ENCODE measurements at places on chromosomes 7 and 10.

- DNase-seq = no peak
Measured at GRCh38 chr10:100025576-100025975, 15.8 kb upstream of the DNMBP start.

GRCh38 chr10:132890301-132890700 lies 52.1 kb downstream of the CFAP46 start:
- DNase-seq = no peak

GRCh38 chr7:140915935-140916555 lies 8.7 kb downstream of the BRAF start:
- no peak for DNase-seq

GRCh38 chr10:132328738-132329137 lies 3.3 kb upstream of the LRRC27 start:
- DNase-seq = no peak

DNA sequence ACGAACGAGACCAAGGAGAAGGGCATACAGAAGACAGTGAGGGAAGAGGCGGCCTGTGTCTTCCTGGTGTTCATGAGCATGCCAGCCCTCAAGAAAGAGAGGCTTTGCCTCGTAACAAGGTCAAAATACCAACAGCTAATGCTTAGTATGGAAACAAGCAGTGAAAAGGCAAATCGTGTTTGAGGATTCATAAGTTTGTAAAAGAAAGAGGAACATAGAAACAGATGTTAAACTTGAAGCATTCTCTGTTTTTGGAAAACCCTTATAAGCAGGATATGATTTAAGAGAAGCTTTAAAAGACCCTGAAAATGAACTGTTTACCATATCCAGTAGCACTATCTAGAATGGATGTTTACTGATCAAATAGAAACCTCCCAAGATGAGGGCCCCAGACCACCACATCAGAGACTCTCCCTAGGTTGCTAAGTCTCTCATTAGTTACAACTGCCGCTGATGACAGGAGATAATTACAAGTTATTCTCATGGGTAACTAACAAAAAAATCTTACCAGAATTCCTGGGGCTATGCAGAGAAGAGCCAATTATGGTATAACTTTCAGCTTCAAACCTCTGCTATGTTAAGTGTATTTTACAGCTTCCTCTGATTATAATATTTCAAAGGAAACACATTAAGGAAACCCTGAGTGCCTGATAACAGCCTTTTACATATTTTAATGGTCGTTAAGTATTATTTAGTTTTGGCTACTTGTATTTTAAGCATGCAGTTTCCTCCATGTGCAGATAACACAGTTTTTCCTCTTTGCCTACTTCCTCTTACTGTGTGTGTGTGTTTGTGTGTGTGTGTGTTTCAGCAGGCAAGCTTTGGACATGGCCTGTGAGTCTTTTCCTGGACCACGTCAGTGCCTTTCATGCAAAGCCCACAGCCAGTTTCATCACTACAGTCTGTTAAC lies 17.9 kb downstream of the JCAD start:
- DNase-seq = no peak

Measured in prostate gland (tissue), 2 donors.